ENCODE measurements at places on chromosomes 1 and 21. TPM values are rescaled to one million over a fixed set of nuclear protein-coding genes. Genes with fewer than 3 reads are reported as not detected.

Gene SPRR2E
- not detected for total RNA-seq

Gene UBL4B
- not detected for total RNA-seq

Gene TNFRSF8
- total RNA-seq = 2.2 TPM

Gene ITGB2
- total RNA-seq = 2.3 TPM

DNA sequence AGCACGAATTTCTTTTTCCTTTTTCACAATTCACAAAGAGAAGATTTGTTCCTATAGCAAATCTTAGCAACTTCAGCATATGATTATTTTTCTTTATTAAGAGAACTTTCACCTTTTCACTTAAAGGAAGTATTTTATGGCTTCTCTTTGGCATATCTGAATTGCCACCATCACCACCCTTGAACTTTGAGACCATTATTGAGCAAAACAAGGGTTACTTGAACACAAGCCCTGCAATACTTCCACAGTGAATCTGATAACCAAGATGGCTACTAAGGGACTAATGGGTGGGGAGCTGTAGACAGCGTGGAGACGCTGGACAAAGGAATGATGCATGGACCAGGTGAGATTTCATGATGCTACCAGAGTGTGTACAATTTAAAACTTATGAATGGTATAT, 815.0 kb downstream of the LRRIQ3 start:
- DNase-seq = no peak

DNA sequence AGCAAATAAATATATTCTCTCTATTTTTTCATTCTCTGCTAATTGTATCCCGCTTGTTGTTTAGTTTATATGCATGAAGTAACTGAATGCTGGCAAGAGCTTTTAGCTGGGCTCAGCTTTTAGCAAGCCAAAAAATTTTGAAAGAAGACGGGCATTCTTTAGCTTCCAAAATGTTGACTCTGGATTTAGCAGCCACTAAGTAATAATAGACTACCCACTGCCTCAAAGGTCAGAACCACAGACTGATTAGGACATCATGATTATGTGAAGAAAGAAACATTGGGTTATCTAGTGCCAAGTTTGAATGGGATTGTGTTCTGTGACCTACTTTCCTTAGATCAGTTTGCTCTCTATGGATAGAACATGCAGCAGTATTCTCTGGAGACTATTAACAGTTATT, 80.3 kb upstream of the DPH5 start:
- DNase-seq = no peak

DNA sequence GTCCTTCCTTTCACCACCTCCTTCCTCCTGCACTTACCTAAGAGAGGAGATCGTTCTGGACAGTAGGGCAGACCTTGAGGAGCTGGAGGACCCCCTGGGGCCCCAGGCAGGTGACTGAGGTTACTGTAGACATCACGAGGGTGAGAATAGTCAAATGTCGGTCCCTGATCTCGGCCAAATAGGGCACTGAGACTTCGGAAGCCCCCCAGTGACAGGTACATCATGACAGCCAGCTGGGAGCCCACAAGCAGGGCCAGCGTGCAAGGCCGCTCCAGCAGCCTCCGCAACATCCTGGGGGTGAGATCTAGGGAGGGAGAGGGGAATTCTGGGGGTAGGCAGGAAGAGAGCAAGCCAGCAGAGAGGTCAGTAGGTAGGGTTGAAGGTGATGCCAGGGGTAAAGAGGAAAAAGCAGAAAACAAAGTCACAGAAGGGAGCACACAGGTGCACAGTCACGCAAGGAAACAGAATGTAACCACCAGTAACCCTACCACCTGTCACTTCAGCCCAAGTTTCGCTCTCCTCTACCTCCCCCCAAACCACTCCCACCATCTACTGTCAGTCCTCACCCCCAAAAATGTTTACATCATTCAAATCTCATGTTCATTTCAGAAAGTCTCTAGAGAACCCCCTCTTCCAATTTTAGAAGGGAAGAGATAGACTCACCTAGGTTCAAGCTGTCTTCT, 1.4 kb downstream of the B4GALT3 start:
- DNase-seq = no peak

- peak; percentile 69 for DNase-seq
Measured at GRCh38 chr1:21553116-21553926, 44.1 kb downstream of the ALPL start.

DNA sequence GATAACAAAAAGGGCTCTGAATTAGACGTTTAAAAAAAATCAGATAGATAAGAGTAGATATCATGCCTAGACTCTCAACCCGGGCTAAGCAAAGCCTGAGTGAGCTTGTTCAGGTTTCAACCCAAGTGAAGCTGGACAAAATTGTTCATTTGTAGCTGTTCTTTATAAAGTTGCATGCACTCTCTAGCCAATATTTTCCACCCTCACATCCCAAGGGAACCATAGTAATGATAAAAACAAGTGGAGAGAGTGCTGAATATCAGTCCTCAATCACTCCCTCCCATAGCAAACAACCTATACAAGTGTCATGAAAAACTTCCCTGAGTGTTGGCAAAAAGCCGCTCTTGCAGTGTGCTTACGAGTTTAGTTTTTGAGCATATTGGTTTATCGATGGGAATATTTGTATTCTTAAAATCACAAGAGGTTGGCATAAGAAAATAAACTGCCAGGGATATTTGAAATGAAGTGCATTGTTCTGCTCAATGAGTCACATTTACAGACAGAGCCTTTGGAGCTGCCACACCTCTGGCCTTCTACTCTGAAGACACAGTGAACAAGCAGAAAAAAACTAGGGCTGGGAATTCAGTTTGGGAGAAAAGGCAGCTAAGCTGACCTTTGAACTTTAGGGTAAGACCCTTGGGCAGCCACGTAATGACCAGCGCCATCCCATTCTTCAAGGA, 2.2 kb upstream of the CLCA2 start:
- no peak for DNase-seq

DNA sequence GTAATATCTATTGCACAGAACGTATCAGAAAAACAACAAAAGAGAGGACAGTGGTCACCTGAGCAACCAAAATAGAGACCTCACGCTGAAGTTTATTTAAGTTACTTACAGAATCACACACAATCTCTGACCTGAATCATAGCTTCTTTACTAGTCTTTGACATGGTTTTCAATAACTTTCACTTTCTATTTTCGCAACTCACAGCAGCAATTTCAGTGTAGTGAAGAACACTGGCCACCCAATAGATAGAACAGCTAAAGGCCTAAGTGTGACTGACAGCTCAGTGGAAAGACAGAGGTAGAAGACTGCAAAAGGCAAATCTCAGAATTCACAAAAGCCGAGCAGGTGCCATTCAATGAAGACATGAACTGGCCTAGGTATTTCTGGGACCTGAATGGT, 435.6 kb upstream of the CHRM3 start:
- no peak for DNase-seq

GRCh38 chr1:97986041-97987005, 65.5 kb upstream of the DPYD start:
- no peak for DNase-seq

DNA sequence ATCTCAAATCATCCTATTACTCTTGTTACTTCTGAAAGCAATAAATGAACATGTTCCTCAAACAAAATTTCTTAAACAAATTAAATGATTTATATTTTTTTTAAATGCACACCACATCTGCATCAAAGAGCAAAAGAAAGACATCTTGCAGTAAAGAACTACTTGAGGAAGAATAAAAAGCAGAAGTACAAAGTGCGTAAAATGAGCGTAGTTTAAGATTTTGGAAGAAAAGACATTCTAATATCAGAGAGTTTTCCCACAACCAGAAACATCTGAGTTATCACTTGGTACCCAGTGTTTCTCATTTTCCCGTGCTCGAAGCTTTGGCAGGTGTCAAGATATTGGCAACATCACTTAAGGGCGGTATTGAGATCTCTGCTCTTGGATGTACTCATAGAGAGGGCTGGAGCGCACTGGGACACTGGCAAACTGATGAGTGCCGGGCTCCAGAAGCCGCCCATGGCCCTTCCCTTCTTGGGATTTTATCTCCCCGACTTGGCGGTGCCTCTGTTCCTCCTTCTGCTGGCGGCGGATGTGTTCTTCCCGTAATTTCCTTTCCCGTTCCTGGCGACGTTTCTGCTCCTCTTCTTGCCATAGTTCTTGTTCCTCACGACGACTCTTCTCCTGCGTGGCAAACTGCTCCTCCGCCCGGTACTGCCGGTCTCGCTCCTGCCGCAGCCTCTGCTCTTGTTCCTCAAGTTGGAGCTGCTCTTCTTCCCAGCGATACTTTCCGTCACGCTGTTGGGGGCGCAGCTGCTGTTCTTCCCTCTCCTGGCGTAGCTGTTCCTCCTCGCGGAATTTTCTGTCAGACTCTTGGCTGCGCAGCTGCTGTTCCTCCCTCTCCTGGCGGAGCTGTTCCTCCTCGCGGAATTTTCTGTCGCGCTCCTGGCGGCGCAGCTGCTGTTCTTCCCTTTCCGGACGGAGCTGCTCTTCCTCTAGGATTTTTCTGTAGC, 7.9 kb downstream of the TCHH start:
- DNase-seq = no peak

GRCh38 chr21:41552254-41552653, 44.3 kb upstream of the TMPRSS2 start:
- DNase-seq = no peak

- no peak for DNase-seq
Measured at GRCh38 chr1:230299191-230300006, 126.7 kb downstream of the PGBD5 start.
